ENCODE measurements at places on chromosomes 4 and X. TPM values are rescaled to one million over a fixed set of nuclear protein-coding genes. Genes with fewer than 3 reads are reported as not detected.
A peak's percentile ranks its signal among the peaks of the same experiment; 100 is the strongest.

Gene YY2
- 2.7 TPM for total RNA-seq

GRCh38 chr4:28942631-28943030, 1777.5 kb upstream of the PCDH7 start:
- DNase-seq: no peak

GRCh38 chr4:2768921-2769336, 12.8 kb upstream of the TNIP2 start:
- no peak for DNase-seq

Gene LRCH2
- not detected for total RNA-seq

- no peak for DNase-seq
Measured at GRCh38 chr4:180335566-180335965, 1907.6 kb upstream of the TENM3 start.

DNA sequence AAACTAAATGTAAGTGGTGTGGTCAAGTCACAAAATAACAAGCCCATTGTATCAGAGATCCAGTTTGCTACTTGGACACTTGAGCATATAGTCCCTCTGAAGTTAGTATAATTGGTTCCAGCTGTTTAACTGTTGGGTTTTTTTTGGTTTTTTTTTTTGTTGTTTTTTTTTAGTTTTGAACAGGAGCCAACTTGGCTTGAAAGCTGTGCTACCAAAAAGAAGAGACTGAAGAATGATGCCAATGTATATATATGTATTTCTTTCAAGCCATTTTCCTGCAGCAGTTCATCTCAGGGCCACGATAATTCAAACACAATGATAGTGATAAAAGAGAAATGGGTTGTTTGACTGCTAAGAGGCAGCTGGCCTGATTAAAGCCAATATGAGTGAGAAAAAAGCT, 138.3 kb downstream of the PCDH18 start:
- no peak for DNase-seq

- DNase-seq: no peak
Measured at GRCh38 chrX:49103637-49104036, 19.9 kb downstream of the GPKOW start.

DNA sequence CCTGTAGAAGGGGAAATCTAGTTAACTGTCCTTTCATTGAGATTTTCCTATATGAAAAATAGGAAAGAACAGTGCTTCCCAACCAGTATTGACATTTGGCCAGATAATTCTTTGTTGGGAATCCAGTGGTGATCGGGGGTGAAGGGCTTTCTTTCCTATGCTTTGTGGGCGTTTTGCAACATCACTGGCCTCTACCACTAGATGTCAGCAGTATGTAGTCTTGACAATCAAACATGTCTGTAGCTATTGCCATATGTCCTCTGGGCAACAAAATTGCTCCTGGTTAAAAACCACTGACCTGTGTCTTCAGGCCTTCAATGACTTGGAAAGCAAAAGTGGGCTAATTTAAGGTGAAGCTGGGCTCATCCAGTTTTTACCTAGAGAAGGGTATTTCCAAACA, 658.5 kb downstream of the DACH2 start:
- no peak for DNase-seq

GRCh38 chr4:177339477-177340374, 30.1 kb downstream of the NEIL3 start:
- DNase-seq: peak; percentile 4

Gene SOX3
- not detected for total RNA-seq

- no peak for DNase-seq
Measured at GRCh38 chrX:8873102-8873501, 71.9 kb upstream of the FAM9A start.

DNA sequence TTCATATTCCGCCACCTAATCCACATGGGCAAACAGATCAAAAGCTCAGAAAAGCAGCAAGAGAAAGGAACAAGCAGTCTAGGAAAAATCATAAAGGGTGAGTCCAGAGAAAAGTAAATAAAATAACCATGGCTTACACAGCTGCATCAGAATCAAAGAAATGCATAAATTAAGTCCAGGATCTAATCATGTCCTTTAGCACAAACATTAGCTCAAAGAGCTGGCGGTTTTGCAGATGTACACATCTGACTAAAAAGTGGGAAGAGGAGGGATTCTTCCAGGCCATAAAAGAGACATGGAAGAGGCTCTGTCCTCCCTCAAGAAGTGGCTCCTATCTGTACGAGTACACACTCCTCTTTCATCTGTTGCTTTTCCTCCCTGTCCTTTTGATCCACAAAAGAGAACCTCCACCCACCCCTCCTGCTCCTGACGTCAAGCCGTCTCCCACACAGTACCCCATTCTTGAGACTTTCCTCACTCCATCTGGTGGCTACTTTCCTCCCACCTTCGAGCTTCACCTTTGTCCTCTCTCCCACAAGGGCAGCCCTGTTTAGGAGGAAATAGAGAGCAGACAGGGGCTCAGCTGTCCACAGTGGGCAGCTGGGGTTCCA, 92.5 kb downstream of the RASL11B start:
- DNase-seq: no peak

- DNase-seq: no peak
Measured at GRCh38 chr4:111400741-111401140, 744.5 kb upstream of the FAM241A start.

GRCh38 chr4:107094976-107095375, 58.9 kb upstream of the DKK2 start:
- no peak for DNase-seq

Gene HEPH
- 0.44 TPM for total RNA-seq

DNA sequence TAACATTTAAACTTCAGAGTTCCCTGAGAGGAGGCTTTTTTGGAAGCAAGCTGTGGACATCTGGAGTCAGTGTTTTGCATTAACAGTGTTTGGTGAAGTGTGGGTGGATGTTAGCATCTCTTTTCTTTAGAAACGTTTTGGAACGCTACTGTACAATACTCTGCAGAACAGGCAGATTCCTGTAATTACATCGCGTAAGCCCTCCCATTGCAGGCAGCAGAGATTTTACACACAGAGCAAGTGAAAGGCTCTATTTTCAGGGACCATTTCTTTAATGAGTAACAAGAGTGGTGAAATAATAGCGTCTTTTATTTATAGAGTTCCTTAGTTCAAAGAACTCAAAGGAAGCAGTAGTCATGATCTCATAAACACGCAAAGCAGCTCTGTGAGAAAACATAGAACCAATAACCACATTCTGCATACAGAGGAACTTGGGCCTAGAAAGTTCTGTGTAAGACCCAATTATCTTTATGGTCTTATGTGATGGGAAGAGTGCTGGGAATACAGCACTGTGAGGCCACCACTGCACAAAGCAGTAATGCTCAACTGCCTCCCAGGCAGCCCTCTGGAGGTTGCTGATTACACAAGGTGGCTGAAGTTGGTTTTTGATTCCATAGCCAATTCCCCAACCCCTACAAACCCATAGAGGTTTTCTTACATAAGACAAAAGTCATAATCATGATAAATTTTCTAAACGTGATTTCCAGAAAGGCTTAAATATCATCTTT, 298.7 kb upstream of the EPHA5 start:
- DNase-seq: no peak

GRCh38 chr4:93828995-93829819, 654 bp downstream of the ATOH1 start:
- no peak for DNase-seq

DNA sequence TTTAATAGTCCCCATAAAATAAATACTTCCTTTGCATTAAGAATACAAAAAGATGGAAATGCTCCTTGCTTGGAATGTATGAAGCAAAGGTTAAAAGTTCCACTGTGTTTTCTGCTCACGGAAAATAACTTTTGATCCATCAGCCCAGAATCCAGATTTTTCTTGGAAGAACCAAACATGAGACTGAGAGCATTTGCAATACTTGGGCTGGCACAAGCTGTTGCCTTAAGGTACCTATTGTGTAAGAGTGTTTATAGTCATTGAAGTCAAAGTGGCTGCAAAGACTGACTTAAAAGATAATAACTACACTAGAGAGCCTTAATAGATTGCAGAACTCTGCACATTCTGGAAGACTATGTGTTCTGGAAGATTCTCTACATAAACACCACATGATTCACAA, 281.4 kb downstream of the RAB28 start:
- DNase-seq: no peak
